Activated CD4-positive, alpha-beta T cell treated with anti-CD3 and anti-CD28 coated beads, Interleukin-2, amount 10 ng/mL, durations not matched to agents 7 days and 5 days (primary cell): ENCODE measurements at places on chromosomes 5 and 9.

DNA sequence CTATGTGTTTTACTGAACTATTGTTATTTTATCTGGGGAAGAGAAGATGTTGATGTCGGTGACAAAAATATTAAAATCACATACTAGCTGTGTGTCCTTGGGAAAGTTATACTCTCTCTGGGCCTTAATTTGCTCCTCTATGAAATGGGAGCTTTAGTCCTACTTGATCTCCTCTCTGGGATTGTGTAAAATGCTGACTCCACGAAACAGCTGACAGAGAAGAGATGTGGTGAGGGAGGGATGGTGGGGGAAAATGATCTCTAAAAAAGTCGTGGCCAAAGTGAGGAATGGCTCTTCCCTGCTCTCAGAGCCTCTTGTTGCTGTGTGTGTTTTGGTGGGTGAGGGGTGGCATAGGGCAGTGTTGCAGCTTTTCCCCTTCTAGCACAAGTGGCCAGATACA, 173.7 kb downstream of the MELK start:
- no peak for DNase-seq

DNA sequence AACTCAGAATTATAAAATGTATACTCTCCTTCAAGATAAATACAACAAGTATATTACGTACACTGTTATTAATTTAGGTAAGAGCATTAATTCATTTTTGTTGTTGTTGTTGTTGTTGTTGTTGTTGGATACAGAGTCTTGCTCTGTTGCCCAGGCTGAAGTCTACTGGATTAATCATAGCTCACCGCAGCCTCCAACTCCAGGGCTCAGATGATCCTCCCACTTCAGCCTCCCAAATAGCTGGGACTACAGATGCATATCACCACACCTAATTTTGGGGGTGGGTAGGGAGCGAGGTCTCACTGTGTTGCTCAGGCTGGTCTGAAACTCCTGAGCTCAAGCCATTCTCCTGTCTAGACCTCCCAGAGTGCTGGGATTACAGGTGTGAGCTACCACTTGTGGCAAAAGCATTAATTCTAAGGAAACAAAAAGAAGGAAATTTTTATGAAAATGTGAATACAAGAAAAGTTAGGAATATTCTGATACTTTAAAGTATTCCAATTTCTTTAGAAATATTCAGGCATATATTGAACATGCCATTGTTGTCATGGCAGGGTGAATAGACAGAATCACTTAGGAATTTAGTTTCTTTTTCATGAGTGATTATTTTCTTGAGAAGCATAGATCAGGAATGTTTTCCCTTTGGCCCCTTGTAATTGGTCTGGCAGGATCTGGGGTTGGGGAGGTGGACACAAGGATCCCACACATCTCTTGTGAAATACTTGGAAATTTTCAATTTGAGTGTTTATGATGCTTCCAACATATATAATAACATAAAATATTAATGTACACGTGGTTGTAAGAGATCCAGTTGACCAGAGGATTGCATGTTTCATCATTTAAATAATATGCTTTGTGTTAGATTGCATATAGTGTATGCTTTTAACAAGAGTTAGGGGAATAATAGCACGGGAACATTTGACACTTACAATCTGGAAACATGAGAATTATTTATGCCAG, 263.6 kb downstream of the FANCC start:
- no peak for DNase-seq

- DNase-seq = no peak
Measured at GRCh38 chr5:64654561-64654938, 35.8 kb upstream of the SHISAL2B start.

DNA sequence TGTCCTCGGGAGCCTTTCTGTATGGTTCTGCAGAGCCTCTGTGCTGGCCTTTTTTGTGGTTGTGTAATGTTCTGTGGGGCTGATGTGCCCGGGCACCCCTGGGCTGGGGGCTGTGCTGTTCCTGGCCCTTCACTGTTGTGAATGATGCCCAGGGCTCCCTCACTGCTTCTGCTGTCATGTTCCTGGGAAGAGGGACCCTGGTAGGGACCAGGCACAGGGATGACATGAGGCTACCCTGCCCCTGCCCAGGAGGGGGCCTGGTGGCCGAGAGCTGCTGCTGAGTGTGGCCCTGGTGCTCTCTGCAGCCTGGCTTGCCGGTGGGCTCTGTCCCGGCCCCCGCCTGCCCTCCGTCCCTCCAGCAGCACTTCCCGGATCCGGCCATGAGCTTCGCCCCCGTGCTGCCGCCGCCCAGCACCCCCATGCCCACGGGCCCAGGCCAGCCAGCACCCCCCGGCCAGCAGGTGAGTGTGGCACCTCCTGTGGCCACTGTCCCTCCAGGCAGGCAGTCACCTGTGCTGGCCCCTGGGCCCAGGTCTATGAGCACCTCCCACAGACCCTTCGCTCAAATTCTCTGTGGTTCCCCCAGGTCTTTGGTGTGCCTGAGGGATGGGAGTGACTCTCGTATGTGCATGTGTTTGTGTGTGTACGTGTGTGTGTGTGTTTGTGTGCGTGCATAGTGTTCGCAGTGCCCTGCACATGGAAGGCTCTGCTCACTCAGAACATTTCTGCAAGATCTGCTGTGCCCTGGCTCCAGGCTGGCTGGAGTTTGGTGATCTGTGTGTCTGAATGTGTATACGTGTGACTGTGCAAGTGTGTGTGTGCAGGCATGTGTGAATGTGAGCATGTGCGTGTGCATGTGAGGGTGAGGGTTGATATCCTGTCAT, 72.3 kb downstream of the WNK2 start:
- DNase-seq = no peak

DNA sequence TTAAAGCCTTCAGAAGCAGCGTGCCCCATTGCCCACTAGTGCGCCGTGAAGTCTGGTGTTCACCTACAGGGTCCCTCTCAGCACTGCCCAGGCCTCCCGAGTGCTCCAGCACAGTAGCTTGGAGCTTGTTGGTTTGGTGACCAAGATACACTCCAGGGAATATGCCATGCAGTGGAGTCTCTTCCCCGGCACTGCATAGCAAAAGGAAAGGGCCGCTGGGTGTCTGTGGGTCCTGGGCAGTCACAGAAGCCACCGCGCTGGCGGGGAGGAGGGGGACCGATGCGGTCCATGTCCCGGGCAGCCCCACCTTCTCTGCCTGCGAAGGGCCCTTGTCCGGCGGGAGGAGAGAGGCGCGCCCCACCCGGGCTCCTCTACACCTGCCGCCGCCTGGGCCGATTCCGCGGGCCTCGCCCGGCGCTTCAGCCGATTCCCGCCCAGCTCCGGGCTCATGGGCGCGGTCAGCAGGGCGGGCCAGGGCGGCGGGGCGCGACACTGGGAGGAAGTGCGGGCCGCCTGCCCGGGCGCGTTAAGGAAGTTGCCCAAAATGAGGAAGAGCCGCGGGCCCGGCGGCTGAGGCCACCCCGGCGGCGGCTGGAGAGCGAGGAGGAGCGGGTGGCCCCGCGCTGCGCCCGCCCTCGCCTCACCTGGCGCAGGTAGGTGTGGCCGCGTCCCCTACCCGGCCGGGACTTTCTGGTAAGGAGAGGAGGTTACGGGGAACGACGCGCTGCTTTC, at the start of gene SYK:
TSS of gene SYK (plus strand) at position 579 of the 732 bp plus-strand sequence. CDS start 42,080 bp downstream, outside the sequence.
- no peak for DNase-seq

GRCh38 chr5:92923885-92924284, 657.1 kb downstream of the NR2F1-AS1 start:
- no peak for DNase-seq

DNA sequence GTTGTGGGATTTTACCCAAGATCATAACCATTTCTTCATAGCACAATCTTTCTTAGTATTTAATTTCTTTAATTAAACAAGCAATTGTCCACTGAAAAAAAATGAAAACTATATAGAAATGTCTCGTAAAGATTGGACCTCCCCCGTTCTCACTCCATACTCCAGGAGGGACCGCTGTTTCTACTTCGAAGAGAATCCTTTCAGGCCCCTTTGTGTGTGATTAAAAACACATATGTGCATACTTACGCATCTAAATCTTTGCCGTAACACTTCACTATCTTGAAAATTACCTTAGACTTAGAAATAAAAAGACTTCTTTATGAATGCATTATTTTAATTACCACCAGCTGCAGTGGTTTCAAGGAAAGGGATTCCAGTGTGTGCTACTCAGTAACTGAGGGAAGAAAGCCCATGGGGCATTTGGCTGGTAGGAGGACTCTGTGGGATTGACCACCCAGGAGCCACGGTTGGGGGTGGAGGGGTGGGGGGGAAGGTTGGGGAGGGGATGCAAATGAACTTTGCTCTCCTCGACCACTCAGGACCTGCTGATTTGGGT, 209.1 kb downstream of the FAM114A2 start:
- DNase-seq = no peak

DNA sequence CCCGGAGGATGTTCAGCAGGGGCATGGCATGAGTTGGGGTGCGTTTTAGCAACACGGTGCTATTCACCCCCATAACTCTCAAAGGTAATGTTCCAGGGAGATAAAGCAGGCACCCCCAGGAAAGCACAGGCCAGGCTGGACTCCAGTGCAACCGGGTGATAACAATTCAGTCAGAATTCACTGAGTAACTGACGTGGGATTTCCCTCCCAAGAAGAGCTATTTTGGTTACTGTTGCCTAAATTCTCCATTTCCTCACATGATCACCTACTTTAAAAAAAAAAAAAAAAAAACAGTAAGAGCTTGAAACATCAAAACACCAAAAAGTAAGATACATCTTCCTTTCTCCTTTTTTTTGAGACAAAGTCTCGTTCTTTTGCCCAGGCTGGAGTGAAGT, 137.6 kb upstream of the WWC1 start:
- DNase-seq = no peak

- peak; percentile 66 for DNase-seq
Measured at GRCh38 chr5:178483620-178484019, 106.6 kb downstream of the COL23A1 start.

- no peak for DNase-seq
Measured at GRCh38 chr5:34944460-34945047, 15.2 kb downstream of the DNAJC21 start.

- no peak for DNase-seq
Measured at GRCh38 chr9:120396931-120397330, 183.0 kb downstream of the CDK5RAP2 start.

- no peak for DNase-seq
Measured at GRCh38 chr9:16271967-16272366, 598.5 kb downstream of the BNC2 start.

DNA sequence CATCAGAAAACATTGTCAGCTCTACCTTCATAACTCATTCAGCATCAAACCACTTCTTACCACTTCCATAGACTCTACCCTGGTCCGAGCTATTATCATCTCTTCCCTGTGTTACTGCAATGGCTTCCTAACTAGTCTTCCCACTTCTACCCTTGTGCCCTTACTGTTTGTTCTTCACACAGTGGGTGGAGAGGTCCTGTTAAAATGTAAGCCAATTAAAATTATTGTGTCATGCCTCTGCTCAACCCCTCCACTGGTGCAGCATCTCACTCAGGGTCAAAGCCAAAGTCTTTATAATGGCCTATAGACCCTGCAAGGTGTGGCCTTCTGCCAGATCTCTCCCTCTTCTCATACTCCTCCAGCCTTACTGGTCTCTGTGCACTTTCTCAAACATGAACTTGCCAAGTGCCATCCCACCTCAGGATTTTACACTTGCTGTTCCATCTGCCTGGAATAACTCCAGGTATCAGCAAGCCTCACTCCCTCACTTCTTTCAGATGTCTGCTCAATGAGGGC, 22.8 kb upstream of the ARAP3 start:
- DNase-seq = no peak

- DNase-seq = no peak
Measured at GRCh38 chr9:97475059-97475458, 26.4 kb upstream of the TMOD1 start.

GRCh38 chr9:137044502-137045177, 1.3 kb downstream of the NPDC1 start:
- no peak for DNase-seq

DNA sequence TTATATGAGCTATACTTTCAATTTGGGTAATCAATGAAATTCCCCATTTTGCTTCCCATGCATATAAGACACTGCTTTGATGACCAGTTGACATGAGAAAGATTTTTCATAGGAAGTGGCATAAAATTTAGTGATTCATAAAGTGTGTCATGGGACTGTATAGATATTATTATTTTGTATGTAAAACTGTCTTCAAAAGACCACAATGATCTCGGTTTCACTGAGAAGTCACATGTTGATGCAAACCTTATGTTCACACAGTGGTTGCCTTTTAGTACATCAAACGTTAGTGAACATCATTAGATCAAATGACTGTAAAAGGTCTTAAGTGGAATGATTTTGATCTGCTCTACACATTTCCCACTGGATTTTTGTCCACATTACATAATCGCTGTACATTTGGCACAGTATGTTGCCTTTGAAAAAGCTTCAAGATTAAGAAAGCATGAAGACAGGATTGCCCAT, 349.2 kb upstream of the MEF2C start:
- DNase-seq = no peak

DNA sequence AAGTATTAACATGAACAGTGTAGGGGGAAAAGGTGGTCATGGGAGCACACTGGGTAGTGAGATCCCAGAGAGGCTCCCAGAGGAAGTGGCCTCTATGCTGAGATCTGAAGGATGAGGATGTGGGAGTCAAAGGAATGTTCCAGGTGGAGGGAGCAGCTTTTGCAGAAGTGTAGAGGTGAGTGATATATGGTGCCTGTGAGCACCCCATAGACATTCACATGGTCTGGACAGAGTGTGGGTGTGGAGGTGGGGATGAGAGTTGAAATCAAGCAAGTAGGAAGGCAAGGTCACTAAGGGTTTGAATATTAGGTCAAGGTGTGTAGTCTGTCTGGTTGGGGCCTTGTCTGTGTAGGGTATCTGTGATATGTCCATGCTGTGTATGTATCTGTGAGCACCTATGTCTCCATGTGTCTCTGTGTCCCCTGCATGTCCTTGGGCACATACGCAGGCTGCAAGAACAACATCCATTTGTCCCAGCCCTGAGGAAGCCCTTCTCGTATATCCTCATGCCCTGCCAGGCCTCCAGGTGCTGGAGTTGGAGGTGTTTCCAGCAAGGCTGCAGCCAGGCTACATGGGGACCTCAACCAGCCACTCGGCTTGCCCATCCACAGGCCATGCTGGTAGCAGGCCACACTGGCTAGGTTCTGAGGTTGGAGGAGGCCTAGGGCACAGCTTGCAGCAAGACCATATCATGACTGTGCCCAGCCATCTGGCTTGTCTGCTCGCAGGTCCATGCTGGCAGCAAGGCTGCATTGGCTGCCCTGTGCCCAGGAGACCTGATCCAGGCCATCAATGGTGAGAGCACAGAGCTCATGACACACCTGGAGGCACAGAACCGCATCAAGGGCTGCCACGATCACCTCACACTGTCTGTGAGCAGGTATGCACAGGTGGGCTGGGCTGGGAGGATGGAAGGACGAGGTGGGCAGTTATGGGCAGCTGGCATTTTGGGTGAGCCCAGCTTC, 4.7 kb downstream of the PDLIM4 start:
- DNase-seq = no peak

DNA sequence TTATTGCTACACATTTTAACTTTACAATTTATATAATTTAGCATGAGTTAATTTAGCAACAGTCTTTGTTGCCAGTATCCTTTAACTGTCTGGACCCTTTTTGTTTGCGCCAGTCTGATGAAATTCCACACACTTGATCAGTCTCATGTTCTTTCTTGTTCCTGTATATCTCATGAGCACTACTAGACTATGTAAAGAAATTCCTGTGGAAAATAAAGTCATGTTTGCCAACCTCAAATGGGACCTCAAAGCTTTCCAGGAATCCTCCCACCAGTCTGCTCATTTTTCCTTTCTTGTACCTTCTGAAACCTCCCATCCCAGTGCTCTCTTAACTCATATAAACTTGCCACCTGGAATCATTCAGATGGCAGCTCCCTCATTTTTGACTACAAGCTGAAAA, 8.0 kb downstream of the DMXL1 start:
- no peak for DNase-seq

- peak; percentile 83 for DNase-seq
Measured at GRCh38 chr9:114691046-114691955, 9.3 kb upstream of the TEX48 start.
